ENCODE measurements at places on chromosomes 1 and 21. TPM values are rescaled to one million over a fixed set of nuclear protein-coding genes. Genes with fewer than 3 reads are reported as not detected.
A peak's percentile ranks its signal among the peaks of the same experiment; 100 is the strongest.

DNA sequence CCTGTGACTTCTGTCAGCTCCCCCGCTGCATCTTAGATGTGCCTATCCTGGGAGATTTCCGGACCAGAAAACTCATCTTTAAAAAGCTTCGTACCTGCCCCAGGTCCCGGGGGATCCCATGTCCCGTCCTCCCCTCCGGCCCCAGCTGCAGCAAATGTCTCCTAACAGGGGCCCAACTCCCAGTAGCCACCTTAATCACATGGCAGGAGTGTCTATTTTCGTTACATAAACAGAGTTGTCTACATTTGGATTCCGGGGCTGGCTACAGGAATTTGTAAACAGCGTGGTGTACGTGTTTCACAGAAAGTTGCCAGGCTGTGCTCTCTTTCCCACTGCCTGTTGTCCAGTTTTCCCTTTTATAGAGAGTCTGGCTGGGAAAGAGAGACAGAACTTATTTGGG, 17.9 kb upstream of the KCNE2 start:
- H3K4me1 ChIP-seq, result peaks cover 66% of the 10 kb centered on the region
- no peak for DNase-seq
- peak overlapping the region; percentile 88 for H3K27ac ChIP-seq

DNA sequence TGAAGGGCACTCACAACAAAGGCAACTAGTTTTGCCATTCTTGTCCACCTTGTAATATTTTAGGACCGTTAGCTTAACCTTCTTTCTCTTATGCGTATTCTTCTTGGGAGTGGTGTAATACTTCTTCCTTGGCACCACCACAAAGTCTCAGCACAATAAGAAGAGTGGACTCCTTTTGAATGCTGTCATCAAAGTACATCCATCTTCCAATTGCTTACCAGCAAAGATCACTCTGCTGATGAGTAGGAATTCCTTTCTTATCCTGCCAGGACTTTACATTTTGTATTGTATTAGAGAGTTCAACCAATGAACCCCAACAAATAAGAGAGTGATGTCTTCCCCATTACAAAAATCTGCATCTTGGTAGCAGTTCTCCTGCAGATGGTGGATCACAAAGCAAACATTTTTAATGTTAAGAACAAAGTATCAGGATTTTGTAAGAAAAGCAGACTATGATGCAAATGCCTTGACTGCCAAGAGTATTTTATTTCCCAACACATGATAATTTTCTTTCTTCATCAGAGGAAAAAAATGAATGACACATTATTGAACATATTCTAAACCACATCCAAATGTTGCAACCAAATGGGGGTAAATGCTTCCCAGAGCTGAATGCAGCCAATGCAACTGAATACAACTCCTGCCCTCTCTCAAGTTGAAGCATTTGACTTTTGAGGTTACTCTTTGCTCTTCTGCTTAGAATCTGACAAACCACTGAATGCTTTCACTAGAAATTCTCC, 5.1 kb upstream of the ARNT start:
- peaks cover 7% of the 10 kb centered on the region for H3K4me1 ChIP-seq
- H3K4me3 ChIP-seq, result no peak overlapping the region
- DNase-seq, result no peak
- no peak overlapping the region for H3K27ac ChIP-seq
- H3K36me3 ChIP-seq, result no peaks in the 10 kb centered on the region

Gene SDC3
- total RNA-seq, result 46.8 TPM

DNA sequence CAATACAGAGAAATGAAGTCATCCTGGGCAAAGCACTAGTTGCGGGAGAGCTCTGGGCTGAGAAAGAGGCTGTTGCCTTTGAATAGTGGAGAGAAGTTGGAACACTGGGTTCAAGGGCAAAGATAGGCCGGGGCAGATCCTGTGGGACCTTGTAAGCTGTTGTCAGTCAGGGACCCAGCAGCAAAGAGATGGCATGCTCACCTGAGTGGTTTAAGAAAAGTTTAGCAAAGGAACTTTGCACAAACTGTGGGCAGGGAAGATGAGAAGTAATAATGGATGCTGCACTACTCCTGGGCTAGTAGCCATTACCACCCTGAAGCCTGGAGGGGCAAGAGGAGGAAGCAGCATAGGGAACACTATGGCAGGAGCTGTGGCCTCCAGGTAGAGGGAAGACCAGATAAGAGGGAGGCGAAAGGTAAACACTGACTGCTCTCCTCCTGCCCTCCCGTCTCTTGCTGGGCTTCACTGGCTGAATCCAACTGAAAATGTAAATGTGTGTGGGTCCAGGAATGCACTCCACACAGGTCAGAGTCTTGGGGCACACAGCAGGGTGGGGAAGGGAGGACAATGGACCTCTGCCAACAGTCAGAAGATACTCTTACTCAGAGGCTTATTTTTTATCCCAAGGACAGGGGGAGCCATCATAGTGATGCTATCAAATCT, 129.2 kb downstream of the PLPP3 start:
- no peaks in the 10 kb centered on the region for H3K27me3 ChIP-seq
- peaks cover 16% of the 10 kb centered on the region for H3K4me1 ChIP-seq
- H3K36me3 ChIP-seq, result no peaks in the 10 kb centered on the region
- H3K4me3 ChIP-seq, result no peak overlapping the region
- DNase-seq, result no peak

DNA sequence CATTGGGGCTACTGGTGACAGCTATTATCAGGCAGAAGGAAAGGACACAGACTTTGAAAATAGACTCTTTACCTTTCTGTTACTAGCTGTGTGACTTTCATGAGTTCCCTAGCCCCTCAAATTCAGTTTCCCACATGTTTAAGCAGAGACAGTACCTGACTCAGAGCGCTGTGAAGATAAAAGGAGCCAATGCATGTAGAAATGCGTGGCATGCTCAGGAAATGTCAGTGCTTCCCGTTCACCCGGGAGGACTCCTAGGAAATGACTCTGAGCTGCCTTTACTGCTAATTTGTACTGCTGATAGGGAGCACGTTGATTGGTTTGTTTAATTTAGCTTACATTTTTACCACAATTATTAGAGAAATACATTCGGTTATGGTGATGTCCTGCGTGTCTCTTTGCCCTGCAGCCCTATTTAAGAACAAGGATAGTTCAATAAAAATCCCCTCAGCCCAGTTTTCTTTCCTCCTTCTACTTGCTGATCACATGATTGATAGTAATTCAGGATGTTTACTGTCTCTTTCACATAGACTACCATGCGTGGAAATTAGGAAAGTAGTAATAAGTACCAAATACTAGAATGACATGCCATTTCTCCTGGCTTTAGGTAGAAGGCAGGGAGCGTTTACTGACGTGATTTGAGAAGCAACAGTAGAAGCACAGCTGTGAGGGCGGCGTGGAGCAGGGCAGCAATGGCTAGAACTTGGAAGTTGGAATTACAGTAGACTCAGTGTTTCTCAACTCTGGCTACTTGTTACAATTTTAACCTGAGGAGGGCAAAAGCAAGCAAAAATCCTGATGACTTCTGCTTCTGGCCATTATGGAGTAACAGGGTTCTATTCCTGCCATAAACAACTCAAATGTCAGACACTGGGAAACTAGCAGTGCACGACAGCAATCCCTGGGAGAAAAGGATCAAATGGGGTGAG, 15.9 kb downstream of the PDIK1L start:
- H3K4me3 ChIP-seq, result no peak overlapping the region
- H3K4me1 ChIP-seq, result peaks cover 4% of the 10 kb centered on the region
- peaks cover 3% of the 10 kb centered on the region for H3K36me3 ChIP-seq
- no peak for DNase-seq
- H3K27ac ChIP-seq, result no peak overlapping the region
- H3K27me3 ChIP-seq, result peaks cover 2% of the 10 kb centered on the region

- H3K4me3 ChIP-seq, result no peak overlapping the region
- no peak overlapping the region for H3K27ac ChIP-seq
- no peak for DNase-seq
- no peaks in the 10 kb centered on the region for H3K36me3 ChIP-seq
Measured at GRCh38 chr21:42153746-42154145, 65.2 kb upstream of the ABCG1 start.

DNA sequence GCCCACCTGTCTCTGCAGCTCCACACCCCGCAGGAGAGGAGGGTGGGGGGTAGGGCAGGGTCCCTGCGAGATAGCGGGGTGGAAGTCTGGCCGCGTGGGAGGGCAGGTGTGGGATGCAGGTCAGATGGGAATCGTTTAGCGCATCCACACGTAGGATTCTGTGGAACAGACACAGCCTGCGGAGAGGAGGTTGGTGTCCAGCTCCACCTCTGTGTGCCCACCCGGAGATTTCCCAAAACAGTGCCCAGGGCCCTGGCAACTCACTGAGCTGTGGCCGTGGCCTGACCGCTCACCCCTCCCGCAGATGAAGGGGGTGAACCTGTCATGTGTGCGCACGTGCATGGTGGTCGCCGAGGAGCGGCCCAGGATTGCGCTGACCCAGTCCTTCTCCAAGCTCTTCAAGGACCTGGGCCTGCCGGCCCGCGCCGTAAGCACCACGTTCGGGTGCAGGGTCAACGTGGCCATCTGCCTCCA, 46.9 kb downstream of the S100B start:
- no peak overlapping the region for H3K4me3 ChIP-seq
- DNase-seq, result no peak
- H3K27ac ChIP-seq, result no peak overlapping the region
- peaks cover 27% of the 10 kb centered on the region for H3K36me3 ChIP-seq
- no peaks in the 10 kb centered on the region for H3K4me1 ChIP-seq

Gene RAB25
- total RNA-seq, result not detected

GRCh38 chr1:52365071-52365745, 797 bp downstream of the CC2D1B start:
- peaks cover 25% of the 10 kb centered on the region for H3K4me1 ChIP-seq
- no peak for DNase-seq
- peaks cover 9% of the 10 kb centered on the region for H3K36me3 ChIP-seq
- H3K27ac ChIP-seq, result peak overlapping the region; percentile 96
- no peaks in the 10 kb centered on the region for H3K27me3 ChIP-seq

GRCh38 chr1:12528021-12528852, 89.8 kb downstream of the DHRS3 start:
- H3K27ac ChIP-seq, result no peak overlapping the region
- H3K4me3 ChIP-seq, result no peak overlapping the region
- DNase-seq, result peak; percentile 75
- H3K4me1 ChIP-seq, result peaks cover 10% of the 10 kb centered on the region

DNA sequence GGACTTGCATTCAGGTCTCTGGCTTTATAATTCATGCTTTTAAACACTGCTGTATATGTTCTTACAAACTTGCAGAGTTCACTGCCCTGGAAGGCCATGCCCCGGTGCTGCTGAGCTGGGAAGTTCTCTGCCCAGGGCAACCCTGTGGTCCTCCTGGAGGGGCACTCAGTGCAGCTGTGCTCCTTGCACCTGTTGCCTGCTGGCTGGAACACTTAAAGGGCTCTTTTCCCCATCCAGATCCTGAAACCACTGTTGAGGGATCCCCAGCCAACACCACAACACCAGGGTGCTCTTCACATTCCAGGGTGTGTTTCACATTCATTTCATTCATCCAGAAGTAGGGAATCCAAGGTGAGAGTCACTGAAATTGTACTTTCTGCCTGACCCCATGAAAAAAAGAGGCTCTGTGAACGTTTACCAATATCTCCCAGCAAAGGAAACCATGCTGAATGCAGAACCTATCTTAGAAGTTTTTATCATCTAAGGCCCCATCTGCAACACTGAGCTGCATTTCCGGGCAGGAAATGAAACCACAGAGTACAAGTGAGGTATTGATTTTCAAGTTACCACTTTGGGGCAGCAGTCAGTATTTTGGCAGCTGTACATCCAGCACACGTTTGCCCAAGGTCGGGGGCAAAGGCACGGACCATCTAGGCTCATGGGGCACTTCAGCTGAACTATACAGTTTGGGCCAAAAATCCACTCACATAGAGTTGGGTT, 16.4 kb upstream of the KIAA0040 start:
- no peaks in the 10 kb centered on the region for H3K36me3 ChIP-seq
- H3K27ac ChIP-seq, result no peak overlapping the region
- H3K4me1 ChIP-seq, result no peaks in the 10 kb centered on the region

Gene PROK1
- not detected for total RNA-seq

DNA sequence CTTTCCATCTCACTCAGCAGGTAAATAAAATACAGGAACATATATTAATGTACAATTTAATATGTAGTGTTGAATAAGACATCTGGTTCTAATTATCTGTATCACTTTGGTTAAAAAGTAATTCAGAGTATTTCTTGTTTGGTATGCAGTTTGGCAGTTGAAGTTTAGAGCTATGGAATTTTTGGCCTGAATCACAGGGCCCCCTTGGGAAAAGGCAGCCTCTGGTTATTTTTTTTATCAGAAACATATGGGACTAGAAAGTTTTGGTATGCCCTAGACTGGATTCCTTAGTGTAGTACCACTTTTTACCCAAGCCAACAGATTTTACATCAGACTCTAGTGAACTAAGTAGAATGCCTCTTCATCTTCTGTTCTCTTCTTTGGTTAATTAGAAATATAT, 26.4 kb downstream of the CNST start:
- no peaks in the 10 kb centered on the region for H3K27me3 ChIP-seq
- peaks cover 12% of the 10 kb centered on the region for H3K36me3 ChIP-seq
- DNase-seq, result no peak
- peak overlapping the region; percentile 83 for H3K27ac ChIP-seq
- H3K4me1 ChIP-seq, result peaks cover 71% of the 10 kb centered on the region

Gene RGS16
- total RNA-seq, result 0.56 TPM

GRCh38 chr1:184513421-184513820, 126.6 kb downstream of the C1orf21 start:
- H3K27ac ChIP-seq, result no peak overlapping the region
- H3K36me3 ChIP-seq, result peaks cover 4% of the 10 kb centered on the region
- no peak overlapping the region for H3K4me3 ChIP-seq

Gene CACNA1S
- 0.07 TPM for total RNA-seq

- no peak overlapping the region for H3K4me3 ChIP-seq
- no peak overlapping the region for H3K27ac ChIP-seq
- peaks cover 1% of the 10 kb centered on the region for H3K36me3 ChIP-seq
- DNase-seq, result no peak
Measured at GRCh38 chr1:57353654-57354053, 70.2 kb downstream of the DAB1 start.

Gene CFAP45
- total RNA-seq, result 0.73 TPM

Gene PRAMEF7
- not detected for total RNA-seq

- no peak for DNase-seq
- peaks cover 14% of the 10 kb centered on the region for H3K36me3 ChIP-seq
- peak overlapping the region; percentile 2 for H3K4me3 ChIP-seq
- peak overlapping the region; percentile 96 for H3K27ac ChIP-seq
- H3K4me1 ChIP-seq, result peaks cover 92% of the 10 kb centered on the region
Measured at GRCh38 chr1:85330711-85331290, 54.4 kb upstream of the BCL10 start.

DNA sequence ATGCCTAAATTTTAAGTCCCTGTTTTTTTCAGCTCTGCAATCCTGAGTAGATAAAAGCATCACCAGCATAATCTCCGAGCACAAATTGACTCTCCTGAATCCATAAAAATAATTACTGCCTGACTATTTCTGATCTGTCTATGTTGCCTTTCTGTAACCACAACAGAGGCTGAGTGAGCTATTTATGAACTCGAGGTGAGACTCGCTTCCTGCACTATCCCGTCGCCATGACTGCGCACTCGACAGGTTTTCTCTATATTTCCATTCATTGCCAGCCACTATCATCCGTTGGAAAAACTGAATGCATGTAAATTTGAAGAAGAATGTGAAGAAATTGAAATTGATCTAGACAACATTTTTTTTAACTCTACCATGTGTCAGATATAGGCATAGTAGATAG, 897.2 kb downstream of the ADGRL2 start:
- H3K4me3 ChIP-seq, result no peak overlapping the region
- no peak overlapping the region for H3K27ac ChIP-seq
- no peaks in the 10 kb centered on the region for H3K36me3 ChIP-seq
- H3K4me1 ChIP-seq, result peaks cover 9% of the 10 kb centered on the region
- DNase-seq, result no peak
- no peaks in the 10 kb centered on the region for H3K27me3 ChIP-seq
